ENCODE measurements at places on chromosomes 3 and 15.

- H3K36me3 ChIP-seq, result no peaks in the 10 kb centered on the region
- H3K4me1 ChIP-seq, result peaks cover 44% of the 10 kb centered on the region
- H3K27me3 ChIP-seq, result peaks cover 10% of the 10 kb centered on the region
- no peak overlapping the region for H3K4me3 ChIP-seq
- DNase-seq, result no peak
These were observed 73.6 kb upstream of the CGNL1 start for GRCh38 chr15:57302640-57303257.

DNA sequence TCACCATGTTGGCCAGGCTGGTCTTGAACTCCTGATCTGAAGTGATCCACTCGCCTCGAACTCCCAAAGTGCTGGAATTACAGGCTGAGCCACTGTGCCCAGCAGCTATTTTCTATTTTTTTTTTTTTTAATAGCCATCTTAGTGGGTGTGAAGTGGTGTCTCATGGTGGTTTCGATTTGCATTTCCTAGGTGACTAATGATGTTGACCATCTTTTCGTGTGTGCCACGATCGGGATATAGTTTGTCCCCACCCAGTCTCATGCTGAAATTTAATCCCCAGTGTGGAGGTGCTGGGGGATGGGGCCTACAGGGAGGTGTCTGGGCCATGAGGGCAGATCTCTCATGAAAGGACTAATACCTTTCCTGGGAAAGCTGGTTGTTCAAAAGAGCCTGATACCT is 41.8 kb upstream of the MUC13 start:
- no peak overlapping the region for H3K27ac ChIP-seq
- peaks cover 25% of the 10 kb centered on the region for H3K4me1 ChIP-seq
- no peak for DNase-seq
- no peak overlapping the region for H3K4me3 ChIP-seq
- peaks cover 37% of the 10 kb centered on the region for H3K36me3 ChIP-seq

GRCh38 chr15:66294932-66295235 is 1.5 kb downstream of the DIS3L start:
- H3K27me3 ChIP-seq, result peaks cover 8% of the 10 kb centered on the region
- H3K27ac ChIP-seq, result no peak overlapping the region
- peak overlapping the region; percentile 86 for H3K4me3 ChIP-seq
- peaks cover 37% of the 10 kb centered on the region for H3K4me1 ChIP-seq

DNA sequence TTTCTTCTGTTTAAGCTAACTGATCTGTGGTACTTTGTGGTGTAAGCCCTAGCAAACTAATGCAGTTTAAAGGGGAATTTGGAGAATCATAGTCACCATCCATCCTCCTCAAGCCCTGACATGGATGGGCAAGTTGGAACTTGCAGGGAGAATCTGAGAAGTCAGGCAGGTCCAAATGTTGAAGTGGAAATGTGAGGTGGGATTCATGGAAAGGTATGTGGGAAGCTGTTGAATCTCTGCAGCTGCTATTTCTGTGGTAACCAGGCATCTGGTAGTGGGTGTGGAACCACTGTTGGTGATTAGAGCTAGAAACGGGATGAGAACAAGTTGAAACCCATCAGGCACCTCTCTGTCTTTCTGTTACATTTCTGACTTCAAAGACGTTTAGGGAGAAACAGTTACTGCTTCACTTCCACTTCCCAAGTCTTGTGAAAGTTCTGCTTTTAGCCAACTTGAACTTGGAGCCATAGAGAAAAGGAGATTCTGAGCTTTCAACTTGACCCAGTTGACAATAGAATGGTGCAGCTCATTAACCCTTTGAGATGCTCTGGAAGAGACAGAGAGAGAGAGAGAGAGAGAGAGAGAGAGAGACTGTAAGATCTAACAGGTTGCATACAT is 38.1 kb upstream of the NMNAT3 start:
- H3K27ac ChIP-seq, result no peak overlapping the region
- H3K4me3 ChIP-seq, result no peak overlapping the region
- no peak for DNase-seq
- H3K36me3 ChIP-seq, result no peaks in the 10 kb centered on the region
- peaks cover under 1% of the 10 kb centered on the region for H3K4me1 ChIP-seq
- H3K27me3 ChIP-seq, result peaks cover 17% of the 10 kb centered on the region

DNA sequence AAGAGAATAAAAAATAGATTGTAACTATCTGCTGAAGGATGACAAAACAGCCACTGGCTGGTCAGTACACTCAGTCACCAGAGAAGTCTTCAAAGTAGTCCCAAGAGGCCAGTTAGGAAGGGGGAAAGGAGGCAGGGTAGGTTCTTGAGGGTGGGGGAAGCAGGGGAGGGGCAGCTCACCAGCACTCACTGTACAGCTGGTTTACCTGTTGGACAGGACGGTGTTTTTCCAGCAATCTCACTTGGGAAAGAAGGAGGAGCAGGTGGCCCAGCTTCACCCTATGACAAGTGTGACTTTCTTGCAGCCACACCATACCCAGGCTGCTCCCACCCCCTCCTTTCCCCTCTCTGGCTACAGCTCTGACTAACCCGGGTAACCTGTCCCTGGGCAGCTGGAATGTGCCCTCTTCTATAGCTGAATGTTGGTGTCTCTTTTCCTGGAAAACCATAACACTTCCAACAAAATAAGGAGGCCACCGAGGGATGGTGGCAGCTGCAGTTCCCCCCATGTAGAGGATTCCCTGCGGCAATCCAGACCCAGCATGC is 203.4 kb upstream of the NSMCE3 start:
- DNase-seq, result no peak
- H3K4me1 ChIP-seq, result peaks cover 24% of the 10 kb centered on the region
- no peak overlapping the region for H3K4me3 ChIP-seq

GRCh38 chr15:101156509-101157159 is 95.2 kb downstream of the CHSY1 start:
- H3K4me3 ChIP-seq, result no peak overlapping the region
- peaks cover 7% of the 10 kb centered on the region for H3K27me3 ChIP-seq
- peaks cover 51% of the 10 kb centered on the region for H3K4me1 ChIP-seq
- H3K36me3 ChIP-seq, result no peaks in the 10 kb centered on the region
